Activated T-cell treated with anti-CD3 and anti-CD28 coated beads for 48 hours (primary cell): ENCODE measurements at places on chromosomes 12 and 14.

- DNase-seq: no peak
Observed at GRCh38 chr14:93974833-93975232, 1.5 kb downstream of the ASB2 start.

- DNase-seq: no peak
Observed at GRCh38 chr14:75213172-75213571, 36.8 kb upstream of the TMED10 start.

- peak; percentile 57 for DNase-seq
Observed at GRCh38 chr14:91415794-91416743, 1.6 kb downstream of the CCDC88C start.

GRCh38 chr12:9943240-9943639 is 11.1 kb upstream of the CLEC2A start:
- DNase-seq: no peak

- DNase-seq: no peak
Observed at GRCh38 chr14:103021684-103022001, 35.7 kb downstream of the CDC42BPB start.

DNA sequence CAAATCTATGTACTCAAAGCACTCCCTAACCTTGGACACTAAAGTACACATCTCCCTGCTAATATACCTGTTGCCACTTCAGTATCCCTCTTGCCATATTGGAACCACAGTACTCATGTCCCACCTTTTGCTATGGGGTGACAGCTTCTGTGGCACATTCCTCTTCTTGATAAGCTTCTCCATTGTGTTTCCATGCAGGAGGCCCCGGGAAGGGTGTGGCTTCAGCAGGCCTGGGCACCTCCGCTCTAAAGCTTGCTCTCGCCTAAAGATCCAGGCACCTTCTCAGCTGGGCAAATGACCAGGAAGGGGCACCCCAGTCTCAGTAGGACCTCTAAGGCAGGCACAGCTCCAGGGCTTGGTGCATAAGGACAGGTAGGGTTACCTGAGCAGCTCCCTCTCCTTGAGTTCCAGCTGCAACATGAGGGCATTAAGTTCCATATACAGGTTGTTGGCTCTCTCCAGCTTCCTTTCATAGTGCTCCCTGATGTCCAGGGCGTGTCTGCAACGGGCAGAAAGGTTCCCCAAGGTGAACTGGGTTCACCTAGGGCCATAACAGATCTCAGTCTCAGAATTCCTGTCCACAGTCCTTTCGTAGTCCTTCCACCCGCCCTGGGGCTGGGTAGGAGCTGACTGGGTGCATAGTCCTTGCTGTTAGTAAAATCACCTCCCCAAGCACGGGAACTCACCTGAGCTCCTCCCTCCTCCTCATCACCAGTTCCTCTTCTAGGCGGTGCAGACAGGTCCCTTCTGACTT is 15.9 kb downstream of the MAP3K12 start:
- no peak for DNase-seq

- DNase-seq: no peak
Observed at GRCh38 chr12:25323581-25323982, 72.9 kb upstream of the KRAS start.

GRCh38 chr12:130832561-130833209 is 6.4 kb downstream of the STX2 start:
- DNase-seq: no peak
